ENCODE measurements at places on chromosomes 6 and 20.

GRCh38 chr6:158255275-158255988 is 56.8 kb upstream of the TULP4 start:
- DNase-seq: peak; percentile 9

DNA sequence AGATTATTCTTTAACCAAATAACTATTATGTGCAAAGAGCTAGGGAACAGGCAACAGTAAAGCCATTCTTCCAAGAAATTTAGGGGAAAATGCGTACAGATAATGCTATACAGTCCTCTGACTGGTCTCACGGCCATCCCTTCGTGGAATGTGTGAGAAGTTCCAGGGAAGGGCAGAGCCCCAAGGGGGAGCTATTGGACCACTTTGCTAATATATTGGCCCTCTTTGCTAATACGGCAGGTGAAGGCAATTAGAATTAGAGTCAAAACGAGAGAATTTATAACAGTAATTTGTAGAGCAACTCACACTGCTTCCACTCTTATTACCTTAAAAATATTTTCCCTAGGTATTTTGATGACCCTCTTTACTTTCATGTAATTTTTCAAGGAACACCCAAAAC is 140.4 kb downstream of the IMPG1 start:
- peak; percentile 18 for DNase-seq

DNA sequence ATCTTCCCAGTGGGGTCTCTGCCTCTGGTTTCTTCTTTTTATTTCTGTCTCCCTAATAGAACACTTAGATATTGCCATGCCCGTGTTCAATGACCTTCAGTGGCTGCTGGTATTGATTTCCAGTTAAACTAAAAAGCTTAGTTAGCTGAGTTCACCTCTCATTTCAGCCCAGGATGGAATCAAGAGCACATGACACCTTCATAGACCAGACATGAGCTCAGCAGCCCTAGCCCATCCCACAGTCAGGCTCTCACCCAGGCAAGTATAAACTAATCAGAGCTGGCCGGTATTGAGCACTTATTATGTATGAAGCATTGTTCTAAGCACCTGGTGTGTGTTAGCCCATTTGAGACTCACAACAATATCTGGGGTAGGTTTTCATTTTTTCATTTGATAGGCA is 33.7 kb upstream of the PLEKHG1 start:
- DNase-seq: no peak

DNA sequence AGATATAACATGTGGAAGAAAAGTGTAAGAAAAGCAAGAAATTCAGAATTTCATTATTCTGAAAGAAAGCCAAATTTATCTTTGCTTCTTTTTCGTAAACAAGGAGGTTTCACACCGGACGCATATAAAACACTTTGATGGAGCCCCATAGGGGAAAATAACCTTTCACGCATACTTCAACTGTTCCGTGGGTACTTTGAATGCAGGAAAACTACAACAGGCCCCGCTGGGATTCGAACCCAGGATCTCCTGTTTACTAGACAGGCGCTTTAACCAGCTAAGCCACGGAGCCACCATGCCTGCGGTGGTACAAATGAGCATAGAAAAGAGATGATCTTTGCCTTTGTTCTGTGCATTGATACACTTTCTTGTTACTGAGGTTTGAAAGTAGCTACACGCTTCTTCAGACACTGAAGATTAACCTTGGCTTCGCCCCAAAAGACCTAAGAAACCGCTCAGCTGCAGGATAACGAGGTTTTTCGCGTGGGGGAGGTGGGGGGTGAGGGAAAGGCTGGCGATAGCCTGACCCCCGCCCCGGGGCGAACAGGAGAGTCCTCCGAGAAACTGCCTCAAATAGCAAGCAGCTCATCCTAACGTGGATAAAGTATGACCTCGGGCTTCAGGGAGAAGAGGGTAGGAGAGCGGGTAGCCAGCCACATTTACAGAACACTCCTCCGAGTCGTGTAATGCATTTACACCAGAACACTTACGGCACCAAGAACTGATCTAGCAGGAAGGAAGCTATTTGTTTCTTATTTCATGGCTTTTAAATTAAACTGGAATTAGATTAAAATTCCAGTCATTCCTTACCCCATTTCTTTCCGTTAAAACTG is 5.3 kb upstream of the HMGN4 start:
- DNase-seq: peak; percentile 94

- peak; percentile 78 for DNase-seq
These were observed 39.5 kb downstream of the ELOVL5 start for GRCh38 chr6:53309059-53309900.

DNA sequence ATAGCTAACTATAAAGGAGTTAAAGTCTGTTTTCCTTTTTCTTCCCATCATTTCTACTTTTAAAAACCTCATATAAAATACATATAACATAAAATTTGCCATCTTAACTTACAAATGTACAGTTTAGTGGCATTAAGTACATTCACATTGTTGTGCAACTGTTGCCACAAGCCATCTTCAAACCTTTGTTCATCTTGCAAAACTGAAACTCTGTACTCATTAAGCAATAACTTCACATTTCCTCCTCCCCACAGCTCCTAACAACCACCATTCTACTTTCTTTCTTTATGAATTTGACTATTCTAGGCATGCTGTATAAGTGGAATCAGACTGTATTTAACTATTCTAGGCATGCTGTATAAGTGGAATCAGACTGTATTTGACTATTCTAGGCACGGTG is 4.5 kb downstream of the CCDC170 start:
- peak; percentile 55 for DNase-seq

GRCh38 chr6:108591040-108591816 is 30.5 kb downstream of the FOXO3 start:
- DNase-seq: peak; percentile 30

DNA sequence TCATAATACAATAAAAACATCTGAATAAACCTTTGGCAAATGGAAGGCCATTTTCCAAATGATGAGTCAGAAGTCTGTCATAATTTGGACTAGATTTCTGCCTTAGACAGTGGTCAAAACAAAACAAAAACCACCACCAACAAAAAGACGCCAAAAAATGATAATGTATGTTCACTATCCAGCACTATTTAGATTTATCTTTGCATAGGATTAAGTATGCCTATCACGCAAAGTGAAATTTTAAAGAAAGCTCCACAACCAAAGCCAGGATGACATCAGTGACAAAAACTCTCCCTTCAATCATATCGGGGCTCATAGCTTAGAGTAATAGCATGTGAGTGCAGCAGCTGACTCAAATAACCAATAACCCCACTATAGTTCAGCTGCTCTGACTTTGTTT is 201.9 kb downstream of the MOXD1 start:
- DNase-seq: no peak

Data from mesenchymal stem cell (in vitro differentiated cells and primary cell).